ENCODE measurements at places on chromosomes 2 and 18. TPM values are rescaled to one million over a fixed set of nuclear protein-coding genes. Genes with fewer than 3 reads are reported as not detected.

DNA sequence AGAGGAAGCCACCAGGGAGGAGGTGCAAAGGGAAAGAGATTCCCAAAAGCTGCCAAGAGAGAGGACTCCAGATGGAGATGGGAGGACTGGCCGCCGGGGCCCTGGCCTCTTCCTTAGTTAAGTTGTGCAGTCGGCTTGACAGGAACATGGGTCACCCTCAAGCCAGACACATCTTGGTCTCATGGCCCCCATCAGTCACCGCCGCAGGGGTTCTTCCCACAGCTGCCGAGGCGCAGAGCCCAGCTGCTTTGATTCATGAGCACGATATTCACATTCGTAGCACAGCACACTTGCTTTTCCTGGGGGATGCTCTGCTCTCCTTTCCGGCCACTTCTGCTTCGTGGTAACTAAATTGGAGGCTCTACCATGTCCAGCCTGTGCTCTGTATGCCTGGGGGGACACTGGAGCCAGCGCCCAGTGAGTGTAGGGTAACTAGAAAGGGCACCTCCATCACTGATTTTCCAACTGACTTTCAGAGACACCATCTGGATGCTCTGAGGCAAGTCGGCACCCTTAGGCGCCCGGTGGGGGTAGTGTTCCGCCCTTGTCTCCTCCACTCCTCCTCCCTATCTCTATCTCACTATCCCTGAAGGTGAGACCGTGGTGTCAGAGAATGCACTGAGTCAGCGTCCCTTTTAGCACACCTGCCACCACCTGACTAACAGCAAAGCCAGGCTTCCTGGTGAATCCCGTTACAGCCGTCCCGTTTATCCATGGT, 13.3 kb downstream of the TWIST2 start:
- DNase-seq: no peak

The MYO3B gene
- total RNA-seq: not detected

The EIPR1 gene
- 42.9 TPM for total RNA-seq

- DNase-seq: no peak
Observed at GRCh38 chr2:133459590-133459989, 108.7 kb downstream of the NCKAP5 start.

- peak; percentile 3 for DNase-seq
Observed at GRCh38 chr2:126932529-126932928, 33.8 kb downstream of the TEX51 start.

- no peak for DNase-seq
Observed at GRCh38 chr18:61334951-61335683, 1.9 kb downstream of the CDH20 start.

DNA sequence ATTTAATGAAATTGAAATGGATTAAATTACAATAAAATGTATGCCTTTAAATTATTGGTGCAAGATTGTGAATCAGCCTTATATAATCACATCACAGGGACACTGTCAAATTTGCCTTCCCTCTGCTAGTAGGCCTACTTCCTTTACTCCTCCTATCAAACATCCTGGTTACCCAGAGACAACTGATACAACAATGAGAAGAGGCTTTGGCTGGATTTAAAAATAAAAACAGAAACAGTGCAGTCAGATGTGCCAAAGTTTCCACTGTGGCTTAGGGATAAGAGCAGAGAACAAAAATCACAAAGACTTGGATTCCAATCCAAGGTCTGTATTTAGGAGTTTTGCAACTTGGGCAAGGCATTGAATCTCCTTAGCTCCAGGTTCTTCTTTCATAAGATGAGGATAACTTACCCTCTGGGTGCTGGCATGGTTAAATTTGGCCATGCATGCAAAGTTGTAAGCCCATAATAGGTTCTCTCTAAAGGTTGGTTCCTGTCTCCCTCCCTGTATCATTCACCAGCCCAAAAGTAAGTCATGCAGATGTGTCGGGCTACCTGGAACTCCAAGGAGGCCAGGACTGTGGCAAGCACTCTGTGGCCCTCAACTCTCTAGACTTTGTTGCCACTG, 99.3 kb upstream of the LRATD1 start:
- DNase-seq: no peak

GRCh38 chr2:28993206-28993960, 12.3 kb downstream of the TOGARAM2 start:
- peak; percentile 75 for DNase-seq

DNA sequence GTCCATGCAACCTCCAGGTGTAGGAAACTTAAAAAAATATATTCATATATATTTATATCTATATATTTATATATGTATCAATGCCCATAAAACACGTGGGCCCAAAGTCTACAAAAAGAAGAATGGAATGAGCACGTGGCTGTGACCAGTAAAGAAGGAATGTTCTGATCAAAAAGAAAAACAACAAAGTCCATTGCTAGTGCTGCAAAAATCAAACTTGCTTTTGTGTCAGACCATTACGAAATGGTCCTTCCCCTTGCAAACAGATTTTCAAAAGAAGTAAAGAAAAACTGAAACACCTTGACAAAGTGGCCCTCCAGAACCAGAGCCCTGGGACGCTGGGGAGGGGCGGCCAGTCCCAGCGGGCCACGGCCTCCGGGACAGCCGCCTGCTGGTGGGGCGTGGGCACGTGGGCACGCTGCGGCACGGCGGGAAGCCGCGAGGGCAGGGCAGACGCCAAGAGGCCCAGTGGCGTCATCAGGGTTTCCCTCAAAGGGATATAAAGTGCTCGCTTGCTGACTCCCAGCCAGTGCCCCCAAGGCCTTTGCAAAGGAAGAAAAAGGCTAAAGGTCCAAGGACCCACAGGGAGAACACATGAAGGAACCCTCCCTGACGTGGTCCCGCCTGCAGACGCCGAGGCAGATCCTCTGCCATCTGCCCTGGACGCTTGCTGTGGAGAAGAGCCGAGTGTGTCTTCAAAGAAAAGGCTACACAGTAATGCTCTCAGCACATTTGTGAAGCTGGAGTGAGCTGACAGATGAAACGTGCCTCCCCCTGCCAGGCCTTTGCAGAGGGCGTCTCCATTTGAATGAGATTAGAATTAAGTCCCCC, 201.8 kb downstream of the TWIST2 start:
- DNase-seq: no peak

The POTEJ gene
- total RNA-seq: not detected

DNA sequence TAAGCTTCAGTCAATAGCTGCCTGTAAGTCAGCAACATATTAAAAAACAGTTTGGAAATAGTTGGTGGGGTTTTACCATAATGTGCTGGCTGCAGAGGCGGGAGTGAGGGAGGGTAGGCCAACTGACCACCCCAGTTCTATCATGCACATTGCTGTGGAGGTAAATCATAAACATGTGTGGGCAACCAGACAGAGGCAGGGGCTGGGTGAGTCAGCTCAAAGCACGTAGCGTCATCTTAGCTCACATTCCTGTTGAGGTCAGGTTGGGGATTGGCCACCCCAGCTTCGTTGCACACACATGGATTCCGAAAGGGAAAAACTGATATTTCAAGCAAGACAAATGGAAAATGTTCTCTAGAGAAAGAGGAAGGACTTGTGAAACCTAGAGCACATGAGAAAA, 19.5 kb downstream of the GPR45 start:
- DNase-seq: peak; percentile 39

The SANBR gene
- total RNA-seq: 5.2 TPM

The SCYGR6 gene
- total RNA-seq: not detected

GRCh38 chr2:8962890-8963289, 40.6 kb downstream of the MBOAT2 start:
- no peak for DNase-seq

The FAM228A gene
- total RNA-seq: not detected

- DNase-seq: no peak
Observed at GRCh38 chr2:210861038-210861665, 304.8 kb downstream of the CPS1 start.

The DNAJC10 gene
- total RNA-seq: 281 TPM

- peak; percentile 86 for DNase-seq
Observed at GRCh38 chr2:19711470-19712372, 190.1 kb downstream of the TTC32 start.

DNA sequence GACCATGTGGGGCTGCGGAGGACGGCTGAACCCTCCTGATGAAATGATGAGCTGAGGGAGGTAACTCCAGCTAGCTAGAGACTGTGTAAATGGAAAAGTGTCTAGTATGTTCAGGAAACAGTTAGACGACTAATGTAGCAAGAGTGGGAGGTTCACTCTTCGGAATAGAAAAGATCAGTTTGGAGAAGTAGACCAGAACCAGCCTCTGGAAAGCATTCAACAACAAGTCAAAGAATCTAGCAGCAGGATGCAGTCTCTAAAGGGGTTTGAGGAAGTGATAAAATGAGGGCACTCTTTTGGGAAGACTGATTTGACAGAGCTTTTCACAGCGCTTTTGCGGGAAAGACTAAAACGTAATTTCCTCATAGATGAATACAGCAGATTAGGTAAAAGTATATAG, 79.6 kb downstream of the GAREM1 start:
- DNase-seq: no peak

- no peak for DNase-seq
Observed at GRCh38 chr2:238791354-238791753, 56.5 kb upstream of the TWIST2 start.

GRCh38 chr2:42795841-42796301, 3.5 kb upstream of the HAAO start:
- peak; percentile 57 for DNase-seq

GRCh38 chr2:120951693-120952092, 216.0 kb downstream of the GLI2 start:
- no peak for DNase-seq
